ENCODE measurements at places on chromosomes 5 and 9.

- no peak for DNase-seq
Measured at GRCh38 chr5:3359642-3360041, 236.0 kb upstream of the IRX1 start.

GRCh38 chr9:112076814-112077213 lies 98.3 kb downstream of the SUSD1 start:
- DNase-seq: no peak

- no peak for DNase-seq
Measured at GRCh38 chr9:137499858-137500661, 40.9 kb upstream of the NSMF start.

DNA sequence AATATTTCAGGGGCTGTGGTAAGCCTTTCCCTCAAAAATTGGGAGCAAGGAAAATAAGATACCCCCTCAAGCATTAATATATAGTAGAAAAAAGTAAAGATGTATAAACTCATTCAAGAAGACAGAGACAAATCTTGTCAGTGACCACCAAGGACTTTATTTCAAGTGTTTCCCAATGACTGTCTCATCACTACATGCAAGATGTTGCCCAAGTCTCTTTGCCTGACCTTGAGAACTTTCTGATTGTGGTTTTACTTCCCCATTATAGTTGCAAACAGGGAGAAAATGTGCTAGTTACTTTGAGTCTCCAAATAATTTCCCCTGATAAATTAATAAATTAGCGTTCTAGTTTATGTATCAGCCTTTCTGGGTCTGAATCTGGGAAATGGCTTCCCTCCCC lies 4.0 kb upstream of the SLC46A2 start:
- DNase-seq: no peak

DNA sequence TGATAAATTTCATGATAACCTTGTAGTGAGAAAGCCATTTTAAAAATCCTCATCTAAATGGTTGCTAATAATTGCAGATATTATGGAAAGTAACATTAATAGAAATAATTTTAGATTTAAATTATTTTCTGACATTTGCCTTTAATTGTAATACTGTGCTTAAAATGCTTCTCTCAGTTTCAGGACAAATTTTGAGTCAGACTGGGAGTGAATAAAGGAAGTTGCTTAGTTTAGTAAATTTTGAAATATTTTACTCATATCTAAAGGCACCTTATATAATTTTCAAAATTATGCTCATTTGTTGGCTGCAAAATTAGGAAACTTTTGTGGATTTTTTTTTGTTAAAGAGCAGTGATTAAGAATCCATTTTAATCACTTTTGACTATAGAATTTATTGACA lies 93.8 kb downstream of the CSNK1G3 start:
- DNase-seq: no peak

GRCh38 chr5:149940941-149941644 lies 3.5 kb downstream of the PDE6A start:
- no peak for DNase-seq
